Heart right ventricle (tissue), 16 donors: ENCODE measurements at places on chromosomes 7 and 10. TPM values are rescaled to one million over a fixed set of nuclear protein-coding genes. Genes with fewer than 3 reads are reported as not detected.

The BRAF gene
- 8.5 TPM for polyA plus RNA-seq

GRCh38 chr10:70600512-70601395 is 1.8 kb downstream of the PRF1 start:
- H3K4me1 ChIP-seq = no peaks in the 10 kb centered on the region
- no peak overlapping the region for H3K27ac ChIP-seq
- no peaks in the 10 kb centered on the region for H3K36me3 ChIP-seq
- DNase-seq = no peak
- no peak overlapping the region for H3K4me3 ChIP-seq

The SDK1 gene
- 2.1 TPM for polyA plus RNA-seq

- peaks cover 13% of the 10 kb centered on the region for H3K36me3 ChIP-seq
- no peaks in the 10 kb centered on the region for H3K27me3 ChIP-seq
- peak overlapping the region; percentile 83 for H3K27ac ChIP-seq
- DNase-seq = no peak
Measured at GRCh38 chr10:128047991-128048818, 78.0 kb downstream of the MKI67 start.

DNA sequence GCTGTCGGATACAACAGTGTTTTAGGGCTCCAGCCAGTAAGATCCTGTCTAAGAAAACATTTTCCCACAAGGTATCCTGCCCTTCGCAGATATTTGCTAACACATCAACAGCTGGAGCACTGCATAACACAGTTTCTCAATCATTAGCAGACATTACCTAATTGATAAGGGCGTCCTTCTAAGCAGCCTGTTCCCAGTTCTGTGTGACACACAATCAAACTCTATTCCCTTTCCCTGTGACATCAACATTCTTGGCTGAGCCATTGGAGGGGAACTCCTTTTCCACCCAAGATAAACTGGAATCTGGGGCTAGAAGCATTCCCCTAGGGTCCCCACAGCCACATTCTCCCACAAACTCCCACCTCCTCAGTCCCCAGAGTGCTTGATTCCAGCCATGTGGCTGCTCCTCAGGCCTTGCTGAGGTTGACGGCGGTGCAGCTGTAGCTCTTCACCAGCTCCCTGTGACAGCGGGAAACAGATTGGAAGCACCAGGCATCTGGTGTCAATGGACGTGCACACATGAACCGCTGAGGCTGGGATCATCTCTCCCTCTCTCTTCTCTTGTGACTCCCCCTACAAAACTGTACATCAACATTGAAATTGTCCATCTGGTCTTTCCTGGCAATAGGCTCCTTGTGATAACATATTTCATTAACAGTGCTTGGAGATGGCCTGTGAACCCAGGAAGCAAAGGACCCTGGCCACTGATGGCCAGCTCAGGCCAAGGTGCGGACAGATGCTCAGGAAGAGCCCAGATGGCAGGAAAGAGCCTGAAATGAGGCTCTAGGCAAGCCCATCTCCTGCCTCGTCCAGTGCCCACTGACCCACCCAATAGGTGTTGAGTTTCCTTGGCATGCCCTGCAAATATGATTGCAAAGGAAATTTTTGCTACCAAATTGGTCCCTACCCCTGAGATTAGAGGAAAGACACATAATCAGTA is 131.1 kb upstream of the TBX20 start:
- no peaks in the 10 kb centered on the region for H3K36me3 ChIP-seq
- no peaks in the 10 kb centered on the region for H3K27me3 ChIP-seq
- H3K4me1 ChIP-seq = peaks cover 5% of the 10 kb centered on the region
- H3K27ac ChIP-seq = peak overlapping the region; percentile 70

DNA sequence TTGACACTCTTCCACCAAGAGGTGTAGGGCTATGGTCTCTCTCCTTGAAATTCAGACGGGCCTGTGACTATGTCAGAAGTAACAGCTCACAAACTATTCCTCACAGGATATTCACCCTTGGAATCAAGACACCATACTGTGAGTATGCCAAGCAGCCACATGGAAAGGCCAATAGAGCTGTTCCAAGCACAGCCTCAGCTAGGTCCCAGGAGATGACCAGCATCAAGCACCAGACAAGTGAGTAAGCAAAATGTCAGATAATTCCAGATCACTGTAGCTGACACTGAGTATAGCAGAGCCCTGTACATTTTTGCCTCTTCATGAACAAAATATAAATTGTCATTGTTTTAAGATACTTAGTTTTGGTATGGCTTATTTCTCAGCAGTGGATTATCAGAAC is 88.1 kb upstream of the KCND2 start:
- H3K27ac ChIP-seq = no peak overlapping the region
- H3K36me3 ChIP-seq = no peaks in the 10 kb centered on the region
- no peaks in the 10 kb centered on the region for H3K27me3 ChIP-seq
- H3K4me3 ChIP-seq = no peak overlapping the region
